ENCODE measurements at places on chromosomes 13 and 19.

GRCh38 chr19:49119411-49120324, at the start of gene PPFIA3:
TSS of gene PPFIA3 (plus strand) at chr19:49119544. CDS start at chr19:49127874, 8,330 bp downstream.
- no peak for DNase-seq

GRCh38 chr13:40490086-40490758, 176.2 kb downstream of the FOXO1 start:
- DNase-seq: peak; percentile 30

DNA sequence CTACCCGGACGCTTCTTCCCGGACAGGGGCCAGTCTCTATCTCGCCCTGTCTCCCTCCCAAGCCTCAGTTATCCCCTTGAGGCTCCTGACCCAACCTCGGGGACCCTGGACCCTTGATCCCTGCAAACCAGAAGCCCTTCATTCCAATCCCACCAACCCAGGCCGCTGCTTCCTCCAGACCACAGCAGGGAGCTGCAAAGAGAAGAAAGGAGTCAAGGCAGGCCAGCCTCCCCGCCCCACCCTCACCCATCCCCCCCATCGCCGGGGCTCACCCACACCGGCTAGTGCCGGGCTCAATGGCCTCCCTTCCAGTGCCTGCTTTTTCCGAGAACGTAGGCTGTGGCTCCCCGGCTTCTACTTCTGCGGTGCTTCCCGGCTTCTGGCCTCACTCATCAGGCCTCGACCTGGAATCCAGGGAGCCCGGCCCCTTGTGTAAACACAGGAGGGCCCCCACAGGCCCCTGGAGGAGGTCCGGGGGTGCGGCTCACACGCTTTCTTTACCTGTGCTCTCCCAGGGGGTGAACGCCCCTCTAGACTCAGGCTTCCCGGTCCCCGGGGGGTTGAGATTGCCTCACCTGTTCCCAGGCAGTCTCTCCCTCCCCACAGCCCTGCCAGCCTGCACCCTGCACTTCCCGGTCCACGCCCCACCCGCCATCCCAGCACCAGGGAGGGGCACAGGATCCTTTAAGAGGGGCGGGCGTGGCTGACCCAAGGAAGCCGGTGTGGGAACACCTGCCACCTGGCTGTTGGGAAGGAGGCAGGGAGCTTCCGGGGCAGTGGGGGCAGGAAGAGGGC, at the start of gene FAM83E:
FAM83E (minus strand) TSS at position 641 of the 795 bp plus-strand sequence. CDS start 1,704 bp downstream, outside the sequence.
- DNase-seq: no peak

DNA sequence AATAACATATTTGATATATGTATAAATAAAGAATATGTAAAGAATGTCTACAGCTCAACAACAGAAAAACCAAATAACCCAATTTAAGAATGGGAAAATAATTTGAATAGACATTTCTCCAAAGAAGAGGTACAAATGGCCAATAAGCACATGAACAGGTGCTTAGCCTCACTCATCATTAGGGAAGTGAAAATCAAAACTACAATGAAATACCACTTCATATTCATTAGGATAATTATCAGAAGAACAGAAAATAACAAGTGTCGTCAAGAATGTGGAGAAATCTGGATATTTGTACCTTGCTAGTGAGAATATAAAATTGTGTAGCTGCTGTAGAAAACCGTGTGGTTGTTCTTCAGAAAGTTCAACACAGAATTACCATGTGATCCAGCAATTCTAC, 8.4 kb upstream of the SUPT20H start:
- no peak for DNase-seq

- no peak for DNase-seq
Measured at GRCh38 chr19:30001301-30001700, 59.3 kb downstream of the URI1 start.

DNA sequence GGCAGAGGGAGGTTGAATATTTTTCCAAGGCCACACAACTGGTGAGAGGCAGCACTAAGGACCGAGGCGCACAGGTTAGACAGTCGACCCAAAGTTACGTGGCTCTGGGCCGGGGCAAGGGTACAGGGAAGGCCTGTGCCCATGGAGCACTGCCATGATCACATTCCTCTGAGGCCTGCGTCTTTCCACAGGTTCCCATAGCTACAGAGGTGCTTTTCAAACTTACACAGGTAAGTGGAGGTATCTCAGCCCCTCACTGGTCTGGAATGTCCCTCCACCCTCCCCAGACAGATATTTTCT, 814 bp downstream of the ZNF211 start:
- no peak for DNase-seq

- DNase-seq: no peak
Measured at GRCh38 chr13:110042253-110042950, 256.0 kb upstream of the IRS2 start.

GRCh38 chr19:5960005-5961001, 17.6 kb downstream of the RANBP3 start:
- DNase-seq: no peak

DNA sequence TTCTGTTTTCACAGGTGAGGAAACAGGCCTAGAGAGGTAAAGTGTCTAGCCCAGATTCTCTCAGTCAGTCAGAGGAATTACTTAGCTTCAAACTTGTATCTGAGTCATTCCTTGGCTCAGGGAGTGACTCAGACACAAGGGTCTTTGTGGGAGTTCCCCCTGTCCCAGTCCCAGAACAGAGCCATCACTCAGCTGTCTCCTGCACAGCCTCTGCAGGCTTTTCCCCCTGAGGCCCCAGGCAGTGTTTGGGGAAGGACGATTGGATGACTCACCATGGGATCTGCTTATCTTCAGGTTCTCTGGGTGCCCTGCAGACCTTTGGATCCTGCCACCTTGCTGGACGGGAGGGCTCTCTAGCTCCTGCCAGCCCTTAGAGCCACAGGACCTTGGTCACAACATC, 13.2 kb downstream of the ZNF793 start:
- no peak for DNase-seq

DNA sequence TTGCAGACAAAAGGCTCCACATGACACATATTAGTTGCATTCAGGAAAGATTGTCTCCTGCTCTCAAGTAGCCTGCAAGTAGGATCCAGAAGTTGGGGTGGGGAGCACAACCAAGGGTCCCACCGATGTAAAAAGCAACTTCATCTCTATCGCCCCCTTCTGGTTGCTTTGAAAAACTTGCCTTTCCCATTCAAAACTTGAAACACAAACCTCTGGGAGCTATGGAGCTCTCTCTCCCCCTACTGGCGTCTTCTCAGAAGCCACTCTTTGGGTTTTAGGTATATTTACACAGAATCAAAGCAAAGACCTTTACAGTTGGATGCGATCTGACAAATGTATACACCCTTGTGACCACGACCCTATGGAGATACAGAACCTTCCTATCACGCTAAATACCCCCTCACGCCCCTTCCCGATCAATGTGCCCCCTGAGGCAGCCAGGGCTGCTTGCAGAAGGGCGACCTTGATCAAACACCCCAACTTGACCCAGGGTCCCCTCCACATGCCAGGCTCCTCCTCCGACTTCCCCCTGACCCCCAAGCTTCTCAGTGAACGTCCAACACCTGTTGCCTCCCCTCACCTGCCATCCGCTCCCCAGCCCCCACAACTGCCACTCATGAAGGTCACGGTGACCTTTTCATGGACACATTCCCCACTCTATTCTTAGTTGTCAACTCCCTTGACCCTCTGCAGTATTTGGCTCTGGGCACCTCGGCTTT, 10.1 kb downstream of the NOSIP start:
- no peak for DNase-seq

GRCh38 chr13:41127701-41128100, 4.9 kb downstream of the KBTBD6 start:
- no peak for DNase-seq

DNA sequence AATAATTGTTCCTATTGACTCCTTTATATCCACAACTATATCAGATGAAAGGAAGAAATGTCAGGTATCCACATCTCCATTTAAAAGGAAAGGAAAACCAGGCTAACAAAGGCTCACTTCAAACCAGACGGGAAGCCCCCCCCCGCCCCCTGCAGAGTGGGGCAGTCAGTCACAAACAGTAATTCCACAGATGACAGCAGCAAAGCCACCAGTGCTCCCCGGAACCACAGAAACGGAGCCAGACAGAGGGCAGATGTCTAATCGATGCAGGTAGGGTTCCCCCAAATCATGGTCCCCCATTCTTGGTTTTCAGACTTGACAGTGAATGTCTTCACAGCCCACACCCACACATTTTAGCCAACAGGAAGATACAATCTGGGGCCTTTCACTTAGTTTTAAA, 100.8 kb downstream of the STK24 start:
- peak; percentile 40 for DNase-seq

DNA sequence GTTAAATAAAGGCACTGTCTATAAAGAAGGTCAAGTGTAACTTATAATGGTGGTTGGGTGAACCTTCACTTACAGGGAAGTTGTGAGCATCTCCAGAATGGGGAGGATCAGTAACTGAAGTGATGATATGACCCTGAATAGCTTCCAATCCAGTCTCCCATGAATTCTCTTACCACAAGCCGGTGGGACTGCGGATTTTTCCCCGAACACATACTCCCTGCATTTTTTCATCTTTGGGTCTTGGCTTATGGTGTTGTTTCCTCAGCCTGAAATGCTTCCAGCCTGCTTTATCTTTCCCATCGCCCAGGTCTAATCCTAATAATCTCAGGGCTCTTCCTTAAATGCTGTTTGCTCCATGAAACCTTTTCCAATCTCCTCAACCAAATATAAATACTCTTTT, 2.0 kb upstream of the CSNK1A1L start:
- no peak for DNase-seq

DNA sequence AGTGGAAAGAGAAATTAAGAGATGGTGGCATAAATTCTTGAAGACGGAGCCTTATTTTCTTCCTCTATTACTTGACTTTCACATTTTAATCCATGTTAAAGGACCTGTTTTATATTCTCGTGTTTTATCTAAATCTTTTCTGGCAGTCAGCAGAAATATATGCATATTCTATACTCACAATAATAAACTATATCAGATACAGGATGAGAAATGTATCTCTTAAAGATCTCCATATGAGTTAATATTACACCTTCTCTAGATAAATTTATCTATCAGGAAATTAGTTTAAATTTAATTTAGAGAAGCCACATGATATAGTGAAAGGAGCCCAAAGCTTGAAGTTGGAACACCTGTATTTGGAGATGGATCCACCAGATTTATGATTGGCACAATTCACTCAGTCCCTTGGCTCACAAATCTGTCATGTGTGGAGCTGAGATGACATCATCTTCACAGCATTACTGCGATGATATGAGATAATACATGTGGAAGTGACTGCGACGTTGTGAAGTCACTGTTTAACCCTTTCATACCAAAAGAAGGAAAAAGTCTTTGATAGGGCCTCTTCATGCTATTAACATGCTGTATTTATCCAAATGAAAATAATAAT, 216.4 kb downstream of the FGF14 start:
- DNase-seq: no peak

- DNase-seq: no peak
Measured at GRCh38 chr19:40791349-40791748, 7.6 kb upstream of the EGLN2 start.

DNA sequence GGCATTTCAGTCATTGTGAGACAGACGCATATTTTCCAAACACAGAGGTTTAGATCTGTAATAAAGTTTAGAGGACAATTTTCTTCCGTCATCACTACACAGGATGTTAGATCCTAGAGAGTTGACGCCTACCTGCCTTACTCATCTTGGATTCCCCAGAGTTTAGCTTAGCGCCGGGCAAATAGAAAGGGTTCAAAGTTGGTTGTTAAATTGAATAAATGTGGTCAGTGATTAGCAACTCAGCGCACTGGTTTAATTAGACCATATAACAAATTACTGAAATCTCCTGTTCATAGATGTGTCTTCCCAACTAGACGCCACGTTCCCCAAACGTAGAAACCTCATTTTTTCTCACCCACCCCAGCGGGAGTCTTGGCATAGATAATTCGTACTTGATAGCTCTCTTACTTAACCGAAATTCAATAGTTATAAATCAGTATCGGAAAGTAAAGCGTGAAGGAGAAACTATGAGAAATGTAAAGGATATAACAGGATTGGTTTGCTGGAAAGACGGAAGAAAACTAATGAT, 726 bp upstream of the UFM1 start:
- DNase-seq: no peak

DNA sequence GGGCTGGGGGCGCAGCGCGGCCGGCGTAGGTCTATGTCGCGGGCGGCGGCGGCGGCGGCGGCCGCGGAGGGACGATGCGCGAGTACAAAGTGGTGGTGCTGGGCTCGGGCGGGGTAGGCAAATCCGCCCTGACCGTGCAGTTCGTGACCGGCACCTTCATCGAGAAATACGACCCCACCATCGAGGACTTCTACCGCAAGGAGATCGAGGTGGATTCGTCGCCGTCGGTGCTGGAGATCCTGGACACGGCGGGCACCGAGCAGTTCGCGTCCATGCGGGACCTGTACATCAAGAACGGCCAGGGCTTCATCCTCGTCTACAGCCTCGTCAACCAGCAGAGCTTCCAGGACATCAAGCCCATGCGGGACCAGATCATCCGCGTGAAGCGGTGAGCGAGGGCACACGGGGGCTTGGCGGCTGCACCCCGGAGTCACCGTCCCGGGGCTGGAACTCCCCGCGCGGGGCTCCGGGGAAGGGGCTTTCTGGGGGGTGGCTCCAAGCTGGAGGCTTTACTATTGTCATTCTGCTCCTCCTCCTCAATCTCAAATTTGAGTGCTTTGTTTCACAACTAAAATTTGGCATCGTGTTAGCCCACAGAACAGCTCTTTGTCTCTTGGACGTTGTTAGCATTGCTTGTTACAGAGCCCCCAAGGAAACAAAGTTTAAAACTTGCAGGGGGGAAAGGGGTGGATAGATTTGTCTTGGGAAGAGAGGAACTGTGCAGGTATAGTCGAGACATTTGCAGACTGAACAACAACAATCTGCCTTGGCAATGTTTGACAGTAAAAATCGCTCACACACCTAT, 630 bp downstream of the RAP2A start:
- peak; percentile 14 for DNase-seq

DNA sequence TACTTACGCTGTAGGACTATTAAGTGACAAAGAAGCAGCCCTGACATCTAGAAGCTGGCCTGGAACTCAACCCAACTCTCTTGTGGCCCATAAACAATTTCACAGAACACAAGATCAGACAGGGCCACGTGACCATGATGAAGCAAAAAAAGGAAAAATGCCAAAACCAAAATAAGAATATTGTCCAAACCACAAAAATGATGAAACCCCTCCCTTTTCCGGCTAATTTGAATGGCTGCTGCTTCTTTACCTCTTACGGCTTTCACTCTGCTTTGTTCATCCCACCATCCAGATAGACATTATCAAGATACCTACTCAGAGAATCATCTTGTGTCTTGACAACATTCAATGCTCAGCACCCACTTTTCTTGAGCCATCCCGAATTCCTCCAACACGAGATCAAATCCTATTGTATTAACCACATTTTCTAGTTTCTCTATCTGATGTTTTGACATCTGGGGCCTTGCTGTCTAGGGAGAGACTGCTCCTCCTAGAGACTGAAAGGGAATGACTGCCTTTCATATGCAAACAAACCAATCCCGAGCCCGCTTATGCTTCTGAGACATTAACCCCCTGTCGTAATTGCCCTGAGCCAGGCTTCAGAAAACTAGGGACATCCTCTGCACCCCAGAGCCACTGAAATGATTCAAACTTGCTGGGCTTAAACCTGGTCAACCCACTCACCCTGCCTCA, 186.3 kb downstream of the TDRD3 start:
- DNase-seq: no peak

Data from stimulated activated CD4-positive, alpha-beta T cell treated with anti-CD3 and anti-CD28 coated beads, TNF-alpha, amount 100 ng/mL, for 1 hour (primary cell).